Right lobe of liver (tissue), 6 donors: ENCODE measurements at places on chromosomes 13 and 19.

DNA sequence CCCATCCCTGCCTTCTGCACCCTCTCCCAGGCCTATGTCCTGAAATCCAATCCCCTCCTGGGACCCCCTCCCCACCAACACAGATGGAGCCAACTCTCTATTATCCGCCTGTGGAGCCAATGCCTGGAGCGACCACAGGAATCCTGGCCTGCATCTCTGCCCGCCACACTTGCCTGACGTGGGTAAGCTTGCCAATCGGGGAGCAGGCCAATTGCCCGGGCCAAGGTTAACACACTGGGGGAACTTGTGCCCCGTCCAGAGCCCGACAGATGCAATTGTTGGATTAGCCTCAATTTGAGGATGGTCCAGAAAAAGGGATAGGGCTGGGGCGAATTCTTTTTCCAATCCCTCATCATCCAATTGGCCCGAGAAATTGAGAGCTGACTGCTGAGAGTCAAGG is 5.9 kb downstream of the WIZ start:
- DNase-seq, result peak; percentile 47

GRCh38 chr13:35524171-35524570 is 47.7 kb upstream of the MAB21L1 start:
- DNase-seq, result no peak

GRCh38 chr19:37332839-37333238 is 38.1 kb upstream of the ZNF527 start:
- no peak for DNase-seq

GRCh38 chr13:77733674-77734073 is 36.2 kb downstream of the SLAIN1 start:
- DNase-seq, result no peak

DNA sequence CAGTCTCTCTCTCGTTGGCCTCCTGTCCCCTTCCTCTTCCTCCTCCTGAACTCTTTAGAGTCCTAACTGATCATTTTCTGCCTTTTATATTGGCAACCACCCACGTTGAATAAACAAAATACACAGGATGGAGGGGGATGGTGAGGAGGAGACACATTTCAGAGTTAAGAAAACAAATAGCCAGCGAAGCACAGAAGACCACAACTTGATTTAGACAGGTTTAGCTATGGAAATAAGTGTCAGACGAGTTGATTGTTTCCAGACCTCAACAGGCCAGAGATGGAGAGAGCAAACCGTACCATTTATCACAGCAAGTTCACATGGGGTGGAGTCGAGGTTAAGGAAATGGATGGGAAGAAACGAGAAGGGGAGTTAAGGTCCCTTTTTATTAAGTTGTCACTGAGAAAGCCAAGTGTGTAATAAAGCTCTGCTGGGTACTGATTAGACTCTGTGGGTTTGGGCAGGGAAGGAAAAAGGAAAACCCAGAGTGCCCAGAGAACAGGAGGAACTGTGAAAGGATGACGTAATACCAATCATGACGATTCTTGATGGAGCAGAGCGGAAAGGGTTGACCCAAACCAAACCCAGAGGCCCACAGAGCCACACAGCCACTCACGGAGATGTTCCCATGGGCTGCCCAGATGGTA is 11.1 kb upstream of the SERP2 start:
- DNase-seq, result no peak

DNA sequence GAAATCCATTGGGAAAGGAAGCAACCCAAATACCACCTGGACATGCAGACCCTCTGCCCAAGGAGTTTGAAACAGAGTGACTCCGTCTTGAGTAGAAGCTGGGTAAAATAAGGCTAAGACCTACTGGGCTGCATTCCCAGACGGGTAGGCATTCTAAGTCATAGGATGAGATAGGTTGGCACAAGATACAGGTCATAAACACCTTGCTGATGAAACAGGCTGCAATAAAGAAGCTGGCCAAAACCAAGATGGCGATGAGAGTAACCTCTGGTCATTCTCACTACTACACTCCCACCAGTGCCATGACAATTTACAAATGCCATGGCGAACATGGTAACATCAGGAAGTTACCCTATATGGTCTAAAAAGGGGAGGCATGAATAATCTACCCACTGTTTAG is 40.2 kb downstream of the RFXAP start:
- DNase-seq, result no peak

DNA sequence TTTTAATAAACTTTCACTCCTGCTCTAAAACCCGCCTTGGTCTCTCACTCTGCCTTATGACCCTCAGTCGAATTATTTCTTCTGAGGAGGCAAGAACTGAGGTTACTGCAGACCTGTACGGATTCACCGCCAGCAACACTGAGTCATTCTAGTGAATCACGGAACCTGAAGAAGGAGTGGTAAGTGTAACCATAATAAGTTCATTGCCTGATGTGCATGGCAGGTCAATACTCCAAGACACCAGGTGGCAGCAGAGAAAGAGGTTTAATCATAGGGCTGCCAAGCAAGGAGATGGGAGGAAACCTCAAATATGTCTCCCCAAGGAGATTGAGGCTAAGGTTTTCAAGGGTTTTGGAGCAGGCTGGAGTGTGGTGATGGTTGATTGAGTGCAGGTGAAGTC is 204.3 kb upstream of the IPO5 start:
- no peak for DNase-seq

- peak; percentile 51 for DNase-seq
Measured at GRCh38 chr13:39616087-39616694, 13.2 kb upstream of the LHFPL6 start.

GRCh38 chr13:23797276-23797903 is 91.8 kb downstream of the MIPEP start:
- DNase-seq, result no peak
